ENCODE measurements at places on chromosomes 5 and 9.

DNA sequence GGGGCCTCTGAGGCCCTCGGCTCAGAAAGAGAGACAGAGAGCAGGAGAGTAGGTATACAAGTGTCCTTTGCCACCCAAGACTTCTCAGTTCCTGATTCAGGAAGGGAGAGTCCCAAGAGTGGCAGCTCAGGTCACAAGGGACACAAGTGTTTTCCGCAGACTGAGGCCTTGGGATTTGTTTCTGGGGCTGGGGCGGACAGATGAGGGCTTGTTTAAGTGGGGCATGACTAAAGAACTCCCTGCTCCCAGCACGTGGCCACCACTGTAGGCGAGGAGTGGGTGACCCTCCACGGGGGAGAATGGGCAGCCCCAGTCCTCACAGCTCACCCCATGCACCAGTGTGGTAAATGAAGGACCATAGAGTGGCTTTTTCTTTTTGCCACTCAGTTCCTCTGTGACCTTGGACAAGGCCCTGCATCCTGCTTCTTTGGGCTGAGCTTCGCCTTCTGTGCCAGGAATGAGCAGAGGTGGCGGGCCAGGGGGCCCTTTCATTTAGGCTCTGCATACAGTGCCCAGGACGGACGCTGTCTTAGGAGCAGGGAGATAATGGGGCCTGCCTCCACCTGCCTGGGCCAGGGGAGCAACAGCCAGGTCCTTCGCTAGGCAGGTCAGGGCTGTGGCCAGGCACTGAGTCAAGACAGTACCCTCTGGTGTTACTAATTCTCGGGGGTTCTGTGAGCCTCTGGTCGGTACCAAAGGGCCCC lies 50.8 kb downstream of the AMBP start:
- no peak for DNase-seq

- no peak for DNase-seq
Measured at GRCh38 chr9:127175764-127176163, 53.3 kb upstream of the ANGPTL2 start.

DNA sequence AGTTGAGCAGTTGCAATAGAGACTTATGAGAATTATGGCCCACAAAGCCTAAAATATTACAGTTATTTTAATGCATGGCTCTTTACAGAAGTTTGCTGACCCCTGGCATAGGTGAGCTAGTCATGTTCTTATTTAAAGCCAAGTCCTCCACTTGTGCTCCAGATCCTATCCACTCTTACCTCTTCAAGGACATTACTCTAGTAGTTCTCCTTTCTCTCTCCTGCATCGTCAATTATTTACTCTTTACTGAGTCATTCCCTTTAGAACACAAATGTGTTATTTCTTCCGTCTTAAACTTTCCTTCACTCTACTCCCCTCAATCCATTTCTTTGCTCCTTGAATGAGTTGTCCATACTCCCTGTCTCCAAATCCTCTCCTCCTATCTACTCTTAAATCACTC lies 20.6 kb upstream of the TRAF1 start:
- no peak for DNase-seq

DNA sequence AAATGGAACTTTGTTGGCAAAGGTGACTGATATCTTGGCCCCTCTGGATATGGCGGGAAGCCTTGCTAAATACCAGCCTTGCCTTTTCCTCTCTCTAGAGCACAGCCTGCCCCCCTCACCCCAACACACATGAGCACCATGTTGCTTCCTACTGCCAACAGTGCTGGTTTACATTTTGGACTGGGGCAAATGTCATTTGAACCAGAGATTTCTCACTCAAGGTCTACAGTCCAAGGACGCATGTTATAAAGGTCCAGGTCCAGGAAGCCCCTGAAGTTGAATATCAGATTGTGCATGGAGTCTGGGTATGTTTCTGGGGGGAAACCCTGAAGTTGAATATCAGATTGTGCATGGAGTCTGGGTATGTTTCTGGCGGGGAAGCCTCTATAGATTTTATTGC lies 19.9 kb downstream of the NEURL1B start:
- DNase-seq: no peak

- DNase-seq: peak; percentile 84
Measured at GRCh38 chr9:121498150-121498486, 1.5 kb downstream of the GGTA1 start.

- DNase-seq: no peak
Measured at GRCh38 chr5:79240561-79240960, 4.6 kb downstream of the JMY start.

DNA sequence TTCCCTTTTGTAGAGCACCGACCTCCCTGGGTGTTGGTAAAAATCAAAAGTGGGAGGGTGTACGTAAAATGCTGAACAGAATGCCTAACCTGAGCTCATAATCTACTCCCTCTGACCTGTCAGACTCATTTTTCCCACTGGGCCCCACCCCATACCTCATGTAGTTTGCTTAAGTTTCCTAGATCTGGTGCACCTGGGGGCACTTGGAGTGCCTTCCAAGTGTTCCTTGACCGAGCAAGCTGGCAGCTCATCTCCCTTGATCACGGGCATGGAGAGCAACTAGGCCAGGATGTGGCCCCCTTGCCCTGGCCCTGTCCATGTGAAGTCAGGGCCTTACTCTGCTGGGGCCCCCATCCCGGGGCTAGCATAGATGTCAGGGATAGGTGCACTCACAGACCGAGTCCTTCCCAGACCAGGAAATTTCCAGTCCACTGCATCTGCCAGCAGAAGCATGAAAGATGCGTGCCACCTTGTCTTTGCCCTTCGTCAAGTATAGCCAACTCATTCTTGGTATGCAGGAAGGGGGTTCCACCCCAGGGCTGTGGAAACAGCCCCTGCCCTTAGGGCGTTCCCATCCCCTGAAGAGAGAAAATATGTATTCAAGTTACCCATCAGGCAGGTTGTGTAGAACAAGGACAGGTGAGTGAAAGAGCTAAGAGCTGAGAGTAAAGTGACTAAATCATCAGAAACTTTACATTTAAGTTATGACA lies 41.9 kb downstream of the SLC22A5 start:
- no peak for DNase-seq

DNA sequence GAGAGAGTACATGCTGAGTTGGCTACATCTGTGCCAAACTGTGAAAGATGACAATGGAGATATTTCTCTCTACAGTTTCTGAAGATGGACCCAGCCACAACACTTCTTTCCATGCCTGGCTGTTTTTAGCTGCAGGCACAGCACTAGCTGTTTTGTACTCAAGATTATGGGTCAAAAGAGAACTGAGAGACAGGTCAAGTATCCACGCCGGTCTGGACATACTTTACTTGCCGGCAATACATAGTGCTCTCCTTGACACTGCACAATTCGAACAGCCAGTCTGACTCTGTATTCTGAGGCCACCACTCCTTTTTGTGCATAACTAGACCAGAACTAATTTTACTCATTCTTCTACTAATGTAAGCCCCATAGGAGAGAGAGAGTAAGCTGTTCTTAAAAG lies 2.6 kb downstream of the PRLR start:
- DNase-seq: no peak

DNA sequence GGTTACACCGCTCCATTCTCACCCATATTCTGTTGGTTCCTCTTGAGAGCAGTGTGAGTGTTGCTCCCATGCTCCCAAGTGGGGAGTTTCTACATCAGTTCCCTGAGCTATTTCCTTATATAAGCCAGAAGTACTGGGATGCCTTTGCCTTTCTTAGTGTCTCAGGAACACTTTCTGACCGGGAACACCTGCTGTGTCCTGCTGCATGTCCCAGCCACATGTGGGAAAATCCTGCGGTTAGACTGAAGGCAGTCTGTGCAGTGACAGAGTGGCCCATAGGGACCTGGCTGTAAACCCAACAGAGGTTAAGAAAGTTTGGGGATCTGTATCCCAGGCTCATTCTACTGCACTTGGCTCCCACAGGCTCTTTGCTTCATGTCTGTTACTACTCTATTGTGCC lies 126.0 kb downstream of the EGFLAM start:
- no peak for DNase-seq

DNA sequence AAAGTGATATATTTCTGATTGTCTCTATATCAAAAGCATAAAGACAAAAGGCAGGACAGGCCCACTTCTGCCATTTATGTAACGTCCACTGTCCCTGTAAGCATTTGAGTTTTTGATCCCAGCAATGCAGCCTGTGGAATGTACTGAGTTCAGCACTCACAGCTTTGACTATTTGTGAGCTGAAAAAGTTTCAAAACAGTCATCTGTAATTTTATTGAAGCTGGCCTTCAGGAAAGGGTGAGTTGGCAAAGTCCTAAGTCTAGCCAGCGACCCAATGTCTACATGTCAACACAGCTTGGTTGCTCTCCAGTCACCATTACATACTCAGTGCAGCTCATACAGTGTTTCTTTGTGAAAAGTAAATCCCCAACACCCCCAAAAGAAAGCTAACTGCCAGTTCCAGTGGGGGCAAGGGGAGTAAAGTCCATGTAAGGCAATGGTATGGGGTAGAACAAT lies 9.7 kb downstream of the LIFR start:
- DNase-seq: no peak

DNA sequence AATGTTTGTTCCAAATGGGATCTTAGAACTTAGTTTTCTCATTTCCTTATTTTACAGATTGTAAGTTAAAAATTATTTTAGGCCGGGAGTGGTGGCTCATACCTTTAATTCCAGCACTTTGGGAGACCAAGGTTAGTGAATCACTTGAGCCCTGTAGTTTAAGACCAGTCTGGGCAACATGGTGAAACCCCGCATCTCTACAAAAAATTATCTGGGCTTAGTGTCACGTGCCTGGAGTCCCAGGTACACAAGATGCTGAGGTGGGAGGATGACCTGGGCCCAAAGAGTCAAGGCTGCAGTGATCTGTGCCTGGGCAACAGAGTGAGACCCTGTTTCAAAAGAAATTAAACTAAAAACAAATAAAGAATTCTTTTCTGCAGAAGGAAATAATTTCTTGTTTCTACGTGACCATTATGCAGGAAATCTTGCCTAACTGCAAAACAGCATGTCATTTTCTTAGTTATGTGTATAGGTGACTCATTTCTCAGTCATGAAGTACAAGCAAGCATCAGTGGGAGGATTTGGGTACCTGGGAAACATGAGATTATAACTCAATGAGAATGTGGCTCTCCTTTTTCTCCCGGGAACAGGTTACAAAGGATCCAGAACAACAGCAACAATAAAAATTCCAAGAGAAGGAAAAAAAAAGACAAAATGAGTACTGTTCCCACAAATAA lies 375.1 kb upstream of the ST8SIA4 start:
- peak; percentile 59 for DNase-seq

- peak; percentile 55 for DNase-seq
Measured at GRCh38 chr5:88727705-88728313, 155.2 kb downstream of the MEF2C start.

- DNase-seq: peak; percentile 99
Measured at GRCh38 chr5:37722236-37723161, 117.3 kb downstream of the GDNF start.

- no peak for DNase-seq
Measured at GRCh38 chr9:134381671-134382516, 55.6 kb downstream of the RXRA start.

- DNase-seq: no peak
Measured at GRCh38 chr5:1948111-1948510, 65.4 kb upstream of the IRX4 start.

DNA sequence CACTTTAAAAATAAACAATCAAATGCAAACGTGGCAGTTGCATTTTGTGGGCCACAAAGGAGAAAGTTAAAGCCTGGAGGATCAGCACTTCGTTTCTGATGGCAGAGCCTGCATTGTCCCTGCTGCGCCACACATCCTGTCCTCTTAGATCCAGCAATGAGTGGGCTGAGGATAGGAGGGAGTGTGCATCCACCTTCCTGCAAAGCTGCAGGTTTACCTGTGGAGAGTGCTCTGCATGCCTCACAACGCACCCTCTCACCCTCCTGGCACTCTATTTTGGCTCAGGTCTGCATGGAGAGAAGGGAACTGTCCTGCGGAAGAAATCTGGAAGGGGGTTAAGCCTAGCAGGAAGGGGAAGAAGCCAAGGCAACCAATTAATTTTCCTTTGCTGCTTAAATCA lies 212.2 kb upstream of the SLC24A2 start:
- no peak for DNase-seq

- DNase-seq: peak; percentile 13
Measured at GRCh38 chr9:78239506-78239905, 3.6 kb downstream of the CEP78 start.

DNA sequence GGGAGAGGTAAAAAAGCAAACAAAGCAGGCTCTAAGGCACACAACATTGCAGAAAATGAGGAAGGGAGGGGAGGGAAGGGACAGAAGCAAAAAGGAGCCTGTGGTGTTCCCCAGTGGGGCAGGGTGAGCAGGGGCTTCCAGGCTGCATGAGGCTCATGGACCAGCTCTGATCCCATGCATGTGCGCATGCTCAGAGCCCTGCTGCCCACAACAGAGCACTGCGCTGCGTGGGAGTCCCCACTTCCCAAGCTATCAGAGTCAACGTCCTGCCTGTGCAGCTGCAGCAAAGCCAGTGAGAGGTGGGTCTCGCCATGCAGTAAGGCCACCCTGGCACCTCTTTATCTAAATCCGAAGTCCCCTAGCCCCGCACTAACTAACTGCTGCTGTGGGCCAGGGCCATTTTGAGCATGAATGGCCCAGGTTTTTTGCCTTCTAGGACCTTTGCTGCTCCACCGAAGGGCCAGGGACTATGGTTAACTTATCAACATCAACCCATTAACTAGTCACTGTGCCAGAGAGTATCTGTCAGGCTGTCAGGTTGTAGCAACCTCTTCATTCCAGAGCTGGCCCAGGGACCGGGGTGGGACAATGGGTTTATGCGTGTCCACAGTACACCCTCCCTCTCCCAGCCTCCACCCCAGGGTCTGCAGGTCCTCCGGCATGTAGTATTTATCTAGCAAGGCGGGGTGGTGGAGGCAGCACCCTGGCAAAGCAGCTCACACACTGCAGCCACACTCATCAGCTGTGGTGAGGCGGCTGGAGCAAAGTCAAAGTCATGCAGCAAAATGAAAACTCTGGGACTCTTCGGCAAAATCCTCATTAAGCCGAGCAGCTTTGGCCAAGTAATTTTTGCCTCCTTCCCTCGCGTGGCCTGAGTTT lies 123.6 kb downstream of the SAXO1 start:
- DNase-seq: no peak

DNA sequence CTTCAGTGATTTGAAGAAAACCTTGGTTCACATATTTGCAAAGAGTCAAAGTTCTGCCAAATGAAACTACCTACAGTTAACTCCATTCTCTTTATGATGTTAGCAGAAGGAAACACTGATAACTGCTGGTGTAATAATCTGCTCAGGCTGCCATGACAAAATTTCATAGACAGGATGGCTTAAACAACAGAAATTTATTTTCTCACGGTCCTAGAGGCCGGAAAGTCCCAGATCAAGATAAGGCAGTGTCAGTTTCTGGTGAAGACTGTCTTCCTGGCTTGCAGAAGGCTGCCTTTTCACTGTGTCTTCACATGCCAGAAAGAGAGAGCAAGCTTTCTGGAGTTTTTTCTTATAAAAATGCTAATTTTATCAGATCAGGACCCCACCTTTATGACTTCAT lies 102.4 kb upstream of the PARP8 start:
- peak; percentile 1 for DNase-seq

All from ELR (cell line).